COLO829 (cell line): ENCODE measurements at places on chromosomes 11 and 22.

DNA sequence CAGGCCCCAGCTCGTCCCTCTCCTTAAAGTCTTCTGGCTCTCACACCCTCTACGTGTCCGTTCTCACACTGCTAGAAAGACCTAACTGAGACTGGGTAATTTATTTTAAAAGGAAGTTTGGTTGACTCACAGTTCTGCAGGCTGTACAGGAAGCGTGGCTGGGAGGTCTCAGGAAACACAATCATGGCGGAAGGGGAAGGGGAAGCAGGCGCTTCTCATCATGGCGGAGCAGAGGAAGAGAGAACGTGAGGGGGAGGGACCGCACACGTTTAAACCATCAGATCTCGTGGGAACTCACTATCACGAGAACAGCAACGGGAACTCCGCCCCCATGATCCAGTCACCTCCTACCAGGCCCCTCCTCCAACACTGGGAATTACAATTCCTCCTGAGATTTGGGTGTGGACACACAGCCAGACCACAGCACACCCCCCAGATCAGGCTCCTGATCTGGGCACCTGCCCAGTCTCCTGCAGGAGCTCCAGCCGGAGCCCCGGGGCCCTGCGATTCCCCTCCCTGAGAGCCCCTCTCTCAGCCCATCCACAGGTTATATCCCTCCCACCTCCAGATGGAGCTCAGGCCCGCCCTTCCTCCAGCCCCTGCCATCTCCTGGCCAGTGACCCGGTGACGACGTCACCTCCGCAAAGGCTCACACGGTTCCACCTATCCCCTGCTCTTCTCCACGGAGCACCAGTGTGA is 170.2 kb downstream of the BRD1 start:
- DNase-seq = peak; percentile 38

- DNase-seq = no peak
Observed at GRCh38 chr11:72705442-72706365, 31.5 kb upstream of the PDE2A start.

- DNase-seq = peak; percentile 40
Observed at GRCh38 chr11:99325847-99326246, 305.1 kb downstream of the CNTN5 start.

GRCh38 chr11:46755962-46756361 is 36.9 kb downstream of the F2 start:
- DNase-seq = no peak

DNA sequence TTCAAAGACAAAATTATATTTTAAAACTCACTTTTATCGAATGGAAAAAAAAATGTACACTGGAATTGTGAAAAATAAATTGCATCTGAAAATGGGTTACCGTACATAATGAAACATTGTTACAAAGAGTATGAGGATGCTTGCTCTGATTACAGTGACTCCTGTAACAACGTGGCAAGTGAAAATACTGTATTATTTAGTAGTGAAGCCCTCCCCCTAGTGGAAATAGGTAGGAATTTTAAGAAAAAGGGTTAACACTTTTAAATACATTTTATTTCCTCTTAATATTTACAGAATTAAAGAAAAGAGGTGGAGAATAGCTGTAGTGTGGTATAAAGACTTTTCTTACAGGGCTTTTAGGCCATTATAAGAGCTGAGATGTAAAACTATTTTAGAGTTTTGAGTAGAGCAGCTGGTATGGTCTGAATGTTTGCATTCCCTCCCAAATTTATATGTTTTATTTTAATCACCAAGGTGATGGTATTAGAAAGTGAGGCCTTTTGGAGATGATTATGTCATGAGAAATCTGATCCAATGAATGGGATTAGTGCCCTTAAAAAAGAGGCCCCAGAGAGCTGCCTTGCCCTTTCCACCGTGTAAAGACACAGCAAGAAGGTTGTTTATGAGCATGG is 25.2 kb downstream of the FAM76B start:
- DNase-seq = peak; percentile 67

DNA sequence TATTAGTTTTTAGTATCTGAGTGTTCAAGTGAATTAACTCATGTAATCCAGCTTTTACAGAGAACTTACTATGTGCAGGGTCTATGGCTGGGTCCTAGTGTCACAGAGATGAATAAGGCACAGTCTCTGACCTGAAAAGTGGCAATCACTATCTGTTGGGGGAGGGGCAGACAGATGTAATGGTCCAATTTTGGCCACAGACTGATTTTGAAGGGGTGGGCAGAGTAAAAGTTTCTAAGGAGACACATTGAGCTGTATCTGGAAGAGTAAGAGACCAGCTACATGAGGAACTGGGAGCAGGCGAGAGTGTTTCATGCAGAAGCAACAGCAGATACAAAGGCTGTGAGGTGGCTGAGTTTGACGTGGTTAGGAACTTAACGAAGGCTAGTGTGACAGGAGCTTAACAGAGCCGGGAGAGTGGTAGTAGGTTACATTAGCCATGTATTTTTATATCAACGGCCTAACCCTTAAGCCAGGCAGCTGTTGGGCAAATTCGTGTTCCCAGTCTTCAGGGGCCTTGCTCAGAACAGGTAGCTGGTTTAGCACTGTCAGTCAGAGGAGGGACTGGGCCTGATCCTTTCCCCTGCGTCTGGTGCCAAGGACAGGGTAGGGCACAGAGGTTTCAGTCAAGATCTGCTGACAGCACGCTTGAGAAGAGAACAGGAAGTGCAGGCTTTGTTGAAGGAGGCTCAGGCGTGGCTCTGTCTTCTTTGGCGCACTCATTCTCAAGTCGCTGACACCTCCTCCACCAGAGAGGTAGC is 1.4 kb upstream of the STIM1 start:
- DNase-seq = no peak

DNA sequence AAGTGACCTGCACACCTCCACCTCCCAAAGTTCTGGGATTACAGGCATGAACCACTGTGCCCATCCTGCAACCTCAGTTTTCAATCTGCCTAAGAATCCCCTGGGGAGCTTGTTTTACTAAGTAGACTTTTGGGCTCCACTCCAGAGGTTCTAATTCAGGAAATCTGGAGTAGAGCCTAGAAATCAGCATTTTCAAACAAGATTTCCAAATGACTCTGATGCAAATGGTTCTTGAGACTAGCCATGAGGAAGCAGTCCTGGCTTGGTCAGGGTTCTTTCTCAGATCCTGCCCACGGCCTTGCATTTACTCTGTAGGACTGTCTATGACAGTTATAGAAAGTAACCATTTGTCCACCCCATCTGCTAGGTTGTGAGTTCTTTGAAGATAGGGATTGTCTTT is 1.6 kb upstream of the KCNE3 start:
- DNase-seq = no peak

DNA sequence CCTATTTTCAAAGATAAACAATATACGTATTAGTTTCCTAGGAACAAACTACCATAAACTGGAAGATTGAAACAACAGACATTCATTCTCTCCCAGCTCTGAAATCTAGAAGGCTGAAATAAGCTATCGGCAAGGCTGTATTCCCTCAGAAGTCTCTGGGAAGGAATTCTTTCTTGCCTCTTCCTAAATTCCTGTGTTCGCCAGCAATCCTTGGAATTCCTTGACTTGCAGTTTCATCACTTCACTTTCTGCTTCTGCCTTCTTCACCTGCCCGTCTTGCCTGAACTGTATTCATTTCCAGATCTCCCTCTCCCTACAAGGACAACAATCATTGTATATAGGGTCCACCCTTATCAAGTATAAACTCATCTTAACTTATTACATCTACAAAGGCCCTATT is 17.7 kb upstream of the PRDM10 start:
- no peak for DNase-seq

DNA sequence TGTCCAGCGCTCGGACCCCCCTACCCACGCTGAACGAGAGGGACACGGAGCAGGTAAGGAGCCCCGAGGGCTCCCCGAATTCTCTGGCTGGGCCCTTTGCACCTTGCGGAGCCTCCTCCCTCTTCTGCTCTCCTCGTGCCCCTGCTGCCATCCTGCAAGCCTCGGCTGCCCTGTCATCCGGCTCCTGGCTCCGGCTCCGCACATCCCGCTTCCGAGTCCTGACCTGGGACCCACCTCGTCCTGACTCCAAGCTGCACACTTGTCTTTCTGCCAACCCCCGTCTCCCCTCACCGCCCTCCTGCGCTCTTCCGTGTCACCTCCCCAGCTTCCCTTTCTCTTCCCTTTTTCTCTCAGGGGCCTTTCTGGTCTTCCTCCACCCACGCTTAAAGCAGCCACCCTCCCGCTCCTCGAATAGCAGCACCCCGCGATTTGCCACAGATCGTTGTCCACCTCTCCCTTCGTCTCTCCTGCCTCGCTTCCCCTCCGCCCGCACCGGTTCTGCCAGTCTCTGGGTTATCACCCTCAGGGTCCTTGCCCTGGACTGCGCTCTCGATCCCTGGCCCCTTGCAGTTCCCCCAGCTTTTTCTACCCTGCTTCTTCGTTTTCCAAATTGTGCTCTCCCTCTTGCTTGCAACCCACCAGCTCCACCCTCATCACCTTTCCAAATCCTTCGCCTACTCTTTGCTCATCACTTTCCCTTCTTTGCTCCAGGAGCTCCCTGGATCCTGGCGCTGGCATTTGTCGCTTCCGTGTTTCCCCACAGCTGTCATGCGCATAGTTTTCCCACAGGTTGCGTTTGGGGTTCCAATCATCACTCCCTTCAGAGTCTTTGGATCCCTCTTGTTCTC is 822 bp downstream of the MARK2 start:
- no peak for DNase-seq

DNA sequence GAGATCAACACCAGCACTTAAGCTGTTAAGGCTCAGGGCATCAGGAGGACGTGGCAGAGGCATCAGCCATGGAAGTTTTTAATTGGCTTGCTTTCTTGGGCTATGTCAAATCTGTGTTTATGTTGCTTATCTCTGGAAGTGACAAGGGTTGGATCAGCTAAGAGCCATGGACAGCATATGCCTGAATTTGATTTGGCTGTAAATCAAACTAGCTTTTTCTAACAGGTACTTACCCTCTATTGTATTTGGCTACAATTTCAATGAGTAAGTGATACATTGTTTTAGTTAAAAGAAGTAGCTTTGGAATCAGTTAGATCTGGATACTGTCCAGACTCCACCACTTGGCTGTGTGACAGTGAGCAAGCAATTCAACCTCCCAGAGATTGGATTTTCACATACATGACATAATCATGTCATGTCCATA is 936.6 kb downstream of the OPCML start:
- DNase-seq = no peak

DNA sequence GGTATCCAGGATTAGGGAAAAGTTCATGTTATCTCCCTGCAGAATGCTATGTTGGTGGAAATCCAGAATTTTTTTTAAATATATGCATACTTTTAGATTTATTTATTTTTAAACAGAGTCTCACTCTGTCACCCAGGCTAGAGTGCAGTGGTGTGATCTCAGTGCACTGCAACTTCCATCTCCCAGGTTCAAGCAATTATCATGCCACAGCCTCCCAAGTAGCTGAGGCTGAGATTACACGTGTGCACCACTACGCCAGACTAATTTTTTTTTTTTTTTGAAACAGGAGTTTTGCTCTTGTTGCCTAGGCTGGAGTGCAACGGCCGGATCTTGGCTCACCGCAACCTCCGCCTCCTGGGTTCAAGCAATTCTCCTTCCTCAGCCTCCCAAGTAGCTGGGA is 2.6 kb downstream of the PACSIN2 start:
- no peak for DNase-seq

GRCh38 chr11:74196781-74197486 is 25.8 kb downstream of the PPME1 start:
- DNase-seq = no peak

- no peak for DNase-seq
Observed at GRCh38 chr11:94880216-94880615, 93.1 kb downstream of the CWC15 start.

DNA sequence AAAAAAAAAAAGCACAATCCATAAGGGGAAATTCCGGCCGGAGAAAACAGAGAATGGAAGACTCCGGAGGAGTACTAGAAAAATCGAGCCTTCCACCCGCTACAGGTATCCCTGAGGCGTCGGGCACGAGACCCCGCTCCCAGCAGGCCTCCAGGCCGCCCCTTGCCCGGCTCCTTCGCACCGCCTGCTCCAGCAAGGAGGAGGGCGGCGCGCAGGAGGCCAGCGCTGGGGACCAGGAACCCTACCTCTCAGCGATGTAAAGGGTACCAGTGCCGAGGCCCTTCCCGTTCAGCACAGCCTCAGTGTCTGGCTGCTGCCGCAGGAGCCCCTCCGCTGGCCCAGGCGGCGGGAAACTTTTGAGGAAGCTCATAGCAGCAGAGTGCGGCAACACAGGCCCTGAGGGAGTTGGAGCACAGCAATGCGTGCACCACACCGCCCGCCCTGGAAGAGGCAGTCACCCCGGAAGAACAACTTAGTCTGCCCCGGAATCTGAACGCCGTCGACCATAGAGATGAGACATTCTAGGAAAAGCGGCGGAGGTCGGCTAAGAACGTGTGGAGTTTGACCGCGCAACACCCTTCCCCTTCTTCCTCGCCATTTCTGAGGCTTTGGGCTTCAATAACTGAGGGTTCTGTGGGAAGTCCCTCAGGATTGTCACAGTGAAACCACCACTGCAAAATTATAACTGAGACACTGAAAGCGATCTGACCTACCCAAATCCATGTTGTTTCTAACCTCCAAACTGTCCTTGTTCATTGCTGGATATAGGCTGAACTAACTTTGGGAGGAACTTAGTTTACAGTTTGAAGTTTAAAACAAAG is at the start of gene CLNS1A:
Gene CLNS1A, minus strand, starts transcription at position 450 of the 821 bp plus-strand sequence. Its CDS starts 80 bp downstream, at position 370.
- DNase-seq = peak; percentile 73

DNA sequence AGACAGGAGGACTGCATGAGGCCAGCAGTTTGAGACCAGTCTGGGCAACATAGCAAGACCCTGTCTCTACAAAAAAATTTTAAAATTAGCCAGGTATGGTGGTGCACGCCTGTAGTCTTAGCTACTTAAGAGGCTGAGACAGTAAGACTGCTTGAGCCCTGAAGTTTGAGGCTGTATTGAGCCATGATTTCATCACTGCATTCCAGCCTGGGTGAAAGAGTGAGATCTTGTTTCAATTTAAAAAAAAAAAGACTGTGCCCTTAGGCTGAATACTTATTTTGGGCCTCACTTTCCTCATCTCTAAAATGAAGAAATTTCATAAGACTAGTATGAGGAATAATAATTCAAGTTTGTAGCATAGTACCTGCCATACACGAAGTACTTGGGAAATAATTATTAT is 6.9 kb downstream of the AQP11 start:
- DNase-seq = no peak

GRCh38 chr11:69934861-69935494 is 115.8 kb upstream of the FGF3 start:
- no peak for DNase-seq

- no peak for DNase-seq
Observed at GRCh38 chr11:17014321-17014832, at the start of gene PLEKHA7. Gene PLEKHA7, minus strand, starts transcription at chr11:17014414. Its CDS starts 13 bp downstream, at chr11:17014401.
